Suppressor macrophage (primary cell): ENCODE measurements at places on chromosomes 7 and 10.
A peak's percentile ranks its signal among the peaks of the same experiment; 100 is the strongest.

DNA sequence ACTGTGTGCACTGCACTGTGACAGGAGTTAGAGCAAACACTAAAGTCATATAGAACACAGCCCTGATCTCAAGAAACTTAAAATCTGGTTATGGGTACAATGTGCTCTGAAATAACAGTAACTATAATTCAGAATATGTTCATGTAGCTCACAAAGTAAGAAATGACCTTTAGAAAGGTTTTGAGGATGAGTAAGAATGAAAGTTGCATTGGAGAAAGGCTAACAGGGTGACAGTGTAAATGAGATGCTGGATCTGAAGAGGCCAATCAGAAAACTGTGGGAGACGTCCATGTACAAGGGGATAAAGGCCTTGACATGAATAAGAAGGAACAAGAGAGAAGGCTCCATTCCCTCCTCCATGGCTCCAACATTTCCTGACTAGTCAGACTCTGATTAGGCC lies 124.7 kb downstream of the GRM3 start:
- DNase-seq: no peak

- no peak for DNase-seq
Measured at GRCh38 chr7:93575555-93576399, 1.3 kb upstream of the CALCR start.

- no peak for DNase-seq
Measured at GRCh38 chr7:15915686-15916293, 229.3 kb upstream of the MEOX2 start.

DNA sequence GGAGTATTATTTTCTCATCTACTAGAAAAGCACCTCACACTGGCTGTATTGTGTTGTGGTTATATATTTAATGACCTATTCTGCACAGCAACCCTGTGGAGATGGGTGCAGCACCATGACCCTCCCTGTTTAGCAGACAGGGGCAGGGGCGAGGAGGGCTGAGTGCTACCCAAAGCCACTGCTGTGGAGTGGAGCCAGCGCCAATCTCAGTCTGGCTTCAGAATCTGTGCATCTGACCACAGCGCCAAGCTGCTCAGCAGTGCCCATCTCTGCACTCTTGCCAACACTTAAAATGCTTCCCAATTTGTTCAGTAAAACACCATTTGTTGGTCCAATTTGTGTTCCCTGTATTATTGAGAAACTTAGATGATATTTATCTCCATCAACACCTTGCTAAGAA lies 239.1 kb downstream of the ZMYND11 start:
- no peak for DNase-seq

- DNase-seq: no peak
Measured at GRCh38 chr7:139023076-139023475, 12.8 kb downstream of the ZC3HAV1L start.

DNA sequence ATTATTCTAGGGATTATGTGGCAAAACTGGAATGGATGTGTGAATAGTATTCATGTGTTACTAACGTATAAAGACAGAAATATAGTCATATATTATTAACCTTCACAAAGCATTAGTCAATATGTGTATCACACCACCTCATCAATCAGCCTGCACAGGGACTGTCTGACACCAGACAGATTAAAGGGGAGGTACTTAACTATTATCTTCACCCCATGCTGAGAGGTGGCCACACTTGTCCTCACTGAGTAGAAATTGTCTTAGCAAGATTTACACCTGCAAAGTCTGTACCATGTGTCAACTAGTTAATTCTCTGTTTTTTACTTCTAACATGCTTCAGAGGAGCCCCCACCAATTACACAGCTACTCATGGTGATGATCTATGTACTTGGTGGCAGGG lies 146.3 kb upstream of the LRGUK start:
- no peak for DNase-seq

DNA sequence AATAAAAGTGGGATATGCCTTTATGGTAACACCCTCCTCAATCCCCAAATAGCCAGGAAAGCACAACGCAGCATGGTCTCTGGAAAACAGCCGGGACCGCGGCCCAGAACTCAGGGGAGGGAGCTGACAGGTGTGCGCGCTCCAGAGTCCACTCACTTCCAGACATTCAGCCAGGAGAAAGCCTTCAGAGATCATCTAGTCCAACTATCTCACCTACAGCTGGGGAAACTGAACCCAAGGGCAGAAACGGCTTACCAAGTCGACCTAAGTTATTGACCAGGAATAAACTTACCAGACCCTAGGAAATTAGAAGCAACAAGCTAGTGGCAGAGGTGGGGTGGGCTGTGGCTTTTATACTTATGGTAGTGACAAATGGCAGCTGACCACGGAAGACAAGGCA lies 16.4 kb downstream of the GSDME start:
- DNase-seq: no peak

DNA sequence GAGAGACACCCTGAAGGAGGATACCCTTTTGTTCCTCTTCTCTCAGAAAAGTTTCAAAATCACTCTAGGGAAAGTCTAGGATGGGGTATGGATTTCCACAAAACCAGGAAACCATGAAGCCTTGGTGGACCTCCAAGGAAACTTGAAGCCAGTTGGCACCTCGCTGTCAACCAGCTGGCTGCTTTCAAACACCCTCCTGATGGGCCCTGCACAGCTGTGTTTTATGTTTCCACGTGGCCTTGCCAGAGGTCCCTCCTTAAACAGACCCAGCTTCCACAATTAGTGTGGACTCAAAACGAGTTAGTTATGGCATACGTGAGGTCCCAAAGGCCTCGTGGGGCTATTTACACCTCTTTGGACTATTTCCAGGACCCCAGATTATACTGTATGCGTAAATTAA lies 5.9 kb downstream of the PPP1R3A start:
- no peak for DNase-seq

DNA sequence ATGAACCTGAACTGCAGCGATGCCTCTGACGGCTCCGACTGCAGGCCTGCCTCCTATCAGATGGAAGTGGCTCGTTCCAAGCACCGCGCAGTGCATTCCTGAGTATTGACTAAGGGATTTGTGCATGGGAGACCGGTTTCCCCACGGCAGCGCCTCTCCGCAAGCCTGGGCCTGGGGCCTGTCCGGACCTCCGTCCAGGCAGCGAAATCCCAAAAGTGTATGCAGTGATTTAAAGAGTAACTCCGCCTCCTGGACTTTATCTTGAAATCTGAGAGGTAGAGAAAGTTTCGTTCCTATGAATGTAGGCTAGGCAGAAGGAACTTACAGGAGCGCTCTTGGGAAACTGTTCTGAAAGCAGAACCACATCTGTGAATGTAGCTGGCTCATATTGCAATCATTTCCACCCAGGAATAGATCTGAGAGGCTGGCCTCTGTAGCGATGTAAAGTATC lies 106.2 kb upstream of the CELF2 start:
- peak; percentile 55 for DNase-seq

GRCh38 chr10:114914560-114914959 lies 23.4 kb upstream of the TRUB1 start:
- DNase-seq: no peak

GRCh38 chr10:111972109-111972508 lies 211.5 kb downstream of the GPAM start:
- no peak for DNase-seq

- DNase-seq: no peak
Measured at GRCh38 chr10:14623931-14624330, 150.8 kb downstream of the FAM107B start.

DNA sequence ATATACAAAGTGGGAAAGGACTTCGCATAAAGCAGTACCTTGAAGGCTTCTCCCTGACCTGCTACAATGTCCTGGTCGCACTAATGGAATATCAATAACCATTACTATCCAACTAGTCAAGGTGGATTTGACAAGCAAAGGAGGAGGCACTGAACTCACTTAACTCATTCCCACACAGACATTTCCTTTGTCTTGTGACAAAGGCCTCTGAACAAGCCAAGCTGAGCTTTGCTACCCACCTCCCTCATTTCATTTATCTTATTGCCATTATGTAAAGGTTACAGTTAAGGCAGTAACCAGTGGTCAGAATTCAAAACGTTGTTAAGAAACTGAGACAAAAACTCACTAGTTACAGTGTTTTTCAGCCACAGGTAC lies 7.3 kb downstream of the ELMO1 start:
- DNase-seq: peak; percentile 69

DNA sequence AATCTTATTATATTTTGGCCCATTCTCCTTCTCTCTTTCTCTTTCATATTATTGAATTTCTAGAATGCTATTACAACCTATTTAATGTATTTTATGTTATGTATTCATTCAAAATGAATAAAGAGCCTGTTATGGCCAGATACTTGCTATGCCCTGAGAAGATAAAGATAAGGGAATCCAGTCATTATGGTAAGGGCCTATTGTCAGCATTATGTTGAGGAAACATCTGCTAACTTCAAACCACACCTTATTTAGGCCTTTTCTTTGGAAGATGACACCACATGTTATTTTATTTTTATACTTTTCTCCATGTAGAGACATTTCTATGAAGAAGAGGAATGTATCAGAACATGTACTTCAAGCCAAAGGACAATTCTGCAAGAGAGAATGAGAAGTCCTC lies 60.5 kb upstream of the MPP7 start:
- no peak for DNase-seq

- no peak for DNase-seq
Measured at GRCh38 chr7:77360104-77360503, 56.0 kb downstream of the GSAP start.
